A172 (cell line): ENCODE measurements at places on chromosomes 6 and 20.
A peak's percentile ranks its signal among the peaks of the same experiment; 100 is the strongest.

DNA sequence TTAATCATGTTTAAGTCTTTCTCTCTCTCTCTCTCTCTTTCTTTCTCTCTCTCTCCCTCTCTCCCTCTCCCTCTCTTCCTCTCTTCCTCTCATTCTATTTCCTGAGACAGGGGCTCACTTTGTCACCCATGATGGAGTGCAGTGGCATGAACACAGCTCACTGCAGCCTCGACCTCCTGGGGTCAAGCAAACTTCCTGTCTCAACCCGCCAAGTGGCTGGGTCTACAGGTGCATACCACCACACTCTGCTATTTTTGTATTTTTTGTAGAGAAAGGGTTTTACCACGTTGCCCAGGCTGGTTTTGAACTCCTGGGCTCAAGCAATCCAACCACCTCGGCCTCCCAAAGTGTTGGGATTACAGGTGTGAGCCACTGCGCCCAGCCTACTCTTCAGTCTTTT is 15.7 kb upstream of the RPS10 start:
- DNase-seq: no peak

DNA sequence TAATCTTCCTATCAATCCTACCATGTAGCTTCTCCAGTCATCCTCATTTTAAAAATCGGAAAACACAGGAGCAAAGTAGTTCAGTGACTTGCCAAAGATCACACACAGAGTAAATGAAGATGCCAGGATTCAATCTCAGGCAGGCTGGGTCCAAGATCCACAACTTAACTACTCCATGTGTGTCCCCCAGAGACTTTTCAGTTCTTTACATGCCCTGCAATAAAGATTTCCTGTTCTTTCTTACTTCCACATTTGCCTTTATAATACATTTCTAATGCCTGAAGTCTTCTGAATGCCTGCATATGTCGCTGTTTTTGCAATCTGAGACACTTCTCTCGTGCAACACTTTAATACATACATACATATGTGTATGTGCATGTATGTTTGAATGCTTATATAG is 121.7 kb upstream of the MARCKS start:
- DNase-seq: no peak

- no peak for DNase-seq
These were observed 76.5 kb downstream of the TULP4 start for GRCh38 chr6:158388727-158389126.

- DNase-seq: no peak
These were observed 15.2 kb downstream of the APMAP start for GRCh38 chr20:24977336-24977735.

GRCh38 chr20:34534391-34535165 is 18.4 kb downstream of the DYNLRB1 start:
- no peak for DNase-seq

GRCh38 chr6:132725947-132726607 is 12.2 kb upstream of the VNN1 start:
- DNase-seq: no peak

GRCh38 chr6:152685819-152686218 is 11.9 kb upstream of the MYCT1 start:
- no peak for DNase-seq

DNA sequence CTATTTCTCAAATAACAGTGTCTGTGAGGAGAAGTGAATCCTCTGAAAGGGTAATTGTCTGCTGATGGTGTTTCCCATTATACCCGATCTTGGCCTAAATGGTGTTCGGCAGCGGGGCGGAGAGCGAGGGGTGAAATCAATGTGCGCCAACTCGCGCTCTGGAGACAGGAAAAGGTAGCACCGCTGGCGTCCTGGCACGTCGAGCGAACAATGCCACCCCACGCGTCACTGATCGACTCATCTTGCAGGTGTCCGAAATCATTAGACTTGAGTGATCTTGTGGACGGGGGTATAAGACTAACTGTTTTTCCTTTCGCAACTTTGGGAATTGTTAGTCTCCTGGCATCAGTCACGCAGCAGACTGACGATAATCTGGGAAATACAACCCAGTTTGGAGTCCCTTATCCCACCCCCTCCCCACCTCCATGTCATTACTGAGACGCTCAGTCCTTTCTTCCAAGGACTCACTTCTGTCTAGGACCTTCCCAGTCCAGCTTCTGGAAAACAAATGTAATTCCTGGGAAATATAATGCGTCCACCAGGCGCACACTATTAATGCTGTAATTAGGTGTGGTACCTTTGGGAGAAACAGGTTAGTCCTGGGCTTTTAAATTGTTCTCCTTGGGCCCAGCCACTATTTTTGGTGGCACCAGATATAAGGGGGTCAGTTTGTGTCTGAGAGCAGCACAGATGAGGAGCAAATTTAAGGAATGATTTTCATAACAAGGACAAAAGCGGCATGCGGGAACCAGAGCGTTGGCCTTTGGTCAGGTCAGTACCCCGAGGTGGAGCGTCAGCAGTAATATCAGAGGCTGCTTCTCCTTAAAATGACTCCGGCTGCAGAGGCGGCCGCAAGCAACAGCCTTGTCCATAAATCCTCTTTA is 2.3 kb downstream of the LINC00237 start:
- no peak for DNase-seq

- no peak for DNase-seq
These were observed 98.7 kb downstream of the PLEKHG1 start for GRCh38 chr6:150698391-150698790.

DNA sequence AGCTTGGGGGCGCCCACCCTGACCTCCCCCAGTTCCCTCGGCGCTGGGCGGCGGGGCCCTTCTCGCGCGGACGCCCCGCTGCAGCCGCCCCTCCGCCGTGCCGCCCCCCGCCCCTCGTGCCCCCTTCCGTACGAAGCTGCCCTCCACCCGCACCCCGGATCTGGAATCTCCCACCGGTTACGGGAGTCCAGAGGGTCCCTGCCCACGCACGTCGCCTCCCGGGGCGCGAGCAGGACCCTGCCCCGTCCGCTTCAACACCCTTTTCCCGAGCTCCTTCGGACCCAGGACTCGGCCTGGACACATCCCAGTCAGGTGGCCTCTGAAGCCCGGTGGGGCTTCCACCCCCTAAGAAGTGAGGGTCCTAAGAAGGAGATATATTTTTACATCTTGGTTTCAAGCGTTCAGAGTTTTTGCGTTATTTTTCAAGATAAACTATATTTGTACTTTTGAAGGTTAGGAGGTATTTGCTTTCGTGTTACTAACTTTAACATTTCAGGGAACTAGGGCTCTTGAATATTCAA is 506 bp downstream of the ARFGAP1 start:
- DNase-seq: no peak

DNA sequence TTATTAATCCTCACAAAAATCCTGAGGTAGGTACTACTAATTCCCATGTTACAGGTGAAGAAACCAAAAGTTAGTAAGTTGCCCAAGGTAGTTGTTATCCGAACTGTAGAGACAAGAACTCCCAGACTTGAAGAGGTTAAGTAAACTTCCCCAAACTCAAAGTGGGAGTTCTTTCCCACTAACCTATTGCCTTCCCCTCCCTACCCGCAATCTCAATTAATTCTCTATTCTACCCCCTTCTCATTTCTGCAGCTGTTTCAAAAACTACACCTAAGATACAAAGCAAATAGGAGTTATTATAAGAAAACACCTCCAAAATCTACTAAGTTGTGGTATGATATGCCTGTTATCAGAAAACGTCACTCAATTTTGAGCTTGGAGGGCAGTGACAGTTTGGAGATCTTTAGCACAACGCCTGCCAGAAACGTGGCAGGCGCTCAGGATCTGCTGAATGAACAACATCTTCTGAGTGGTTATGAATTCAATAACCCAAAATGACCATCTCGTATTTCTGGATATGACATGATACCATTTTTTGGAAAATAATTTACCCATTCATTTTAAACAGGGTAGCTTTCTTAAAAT is 7.1 kb downstream of the CSNK2A1 start:
- no peak for DNase-seq

GRCh38 chr6:21111093-21111725 is 482.3 kb upstream of the SOX4 start:
- DNase-seq: peak; percentile 2

DNA sequence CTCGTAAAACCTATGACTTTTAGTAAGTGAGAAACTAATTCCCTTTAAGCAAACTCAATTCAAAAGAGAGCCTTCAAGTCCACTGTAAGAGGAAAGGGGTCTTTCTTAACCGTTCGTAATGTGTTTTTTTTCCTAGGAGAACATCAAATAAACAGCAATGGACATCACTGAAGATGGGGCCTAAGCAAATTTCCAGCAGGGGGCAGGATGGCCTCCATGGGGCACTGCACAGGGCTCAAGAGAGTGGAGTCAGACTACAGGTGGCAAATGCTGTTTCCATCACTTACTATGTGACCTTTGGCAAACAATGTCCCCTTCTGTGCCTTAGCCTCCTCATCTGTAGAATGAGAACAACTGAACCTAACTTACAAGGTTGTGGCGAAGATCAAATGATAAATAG is 88.7 kb downstream of the ARHGAP18 start:
- DNase-seq: no peak

- no peak for DNase-seq
These were observed 14.6 kb upstream of the ZNF133 start for GRCh38 chr20:18273738-18274137.

- DNase-seq: no peak
These were observed 104.2 kb upstream of the MLN start for GRCh38 chr6:33908025-33908424.

GRCh38 chr6:143225929-143226328 is 165.2 kb downstream of the AIG1 start:
- DNase-seq: no peak

GRCh38 chr6:74069089-74069581 is 373.1 kb downstream of the CD109 start:
- DNase-seq: no peak

GRCh38 chr6:52976149-52976548 is 18.9 kb downstream of the GSTA4 start:
- no peak for DNase-seq

GRCh38 chr6:37347670-37348111 is 6.1 kb upstream of the RNF8 start:
- no peak for DNase-seq

GRCh38 chr20:9395971-9396370 is 118.4 kb upstream of the LAMP5 start:
- DNase-seq: no peak

DNA sequence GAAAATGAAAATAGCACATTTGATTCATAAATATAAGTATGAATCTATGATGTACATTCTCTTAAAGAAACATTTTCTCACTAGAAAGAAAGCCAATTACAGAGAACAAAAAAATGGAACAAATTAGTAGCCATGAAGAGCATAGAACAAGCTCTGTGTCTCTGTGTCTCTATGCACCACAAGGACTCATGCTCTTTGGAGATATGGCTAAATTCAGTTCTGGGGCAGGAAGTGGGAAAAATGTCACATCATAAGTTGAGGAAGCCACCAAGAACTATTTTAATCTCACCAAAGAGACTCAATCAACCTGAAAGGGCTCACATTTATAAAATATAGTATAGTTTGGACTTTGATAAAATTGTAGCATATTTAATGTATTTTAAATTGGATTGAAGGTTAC is 1259.8 kb upstream of the GJE1 start:
- no peak for DNase-seq

DNA sequence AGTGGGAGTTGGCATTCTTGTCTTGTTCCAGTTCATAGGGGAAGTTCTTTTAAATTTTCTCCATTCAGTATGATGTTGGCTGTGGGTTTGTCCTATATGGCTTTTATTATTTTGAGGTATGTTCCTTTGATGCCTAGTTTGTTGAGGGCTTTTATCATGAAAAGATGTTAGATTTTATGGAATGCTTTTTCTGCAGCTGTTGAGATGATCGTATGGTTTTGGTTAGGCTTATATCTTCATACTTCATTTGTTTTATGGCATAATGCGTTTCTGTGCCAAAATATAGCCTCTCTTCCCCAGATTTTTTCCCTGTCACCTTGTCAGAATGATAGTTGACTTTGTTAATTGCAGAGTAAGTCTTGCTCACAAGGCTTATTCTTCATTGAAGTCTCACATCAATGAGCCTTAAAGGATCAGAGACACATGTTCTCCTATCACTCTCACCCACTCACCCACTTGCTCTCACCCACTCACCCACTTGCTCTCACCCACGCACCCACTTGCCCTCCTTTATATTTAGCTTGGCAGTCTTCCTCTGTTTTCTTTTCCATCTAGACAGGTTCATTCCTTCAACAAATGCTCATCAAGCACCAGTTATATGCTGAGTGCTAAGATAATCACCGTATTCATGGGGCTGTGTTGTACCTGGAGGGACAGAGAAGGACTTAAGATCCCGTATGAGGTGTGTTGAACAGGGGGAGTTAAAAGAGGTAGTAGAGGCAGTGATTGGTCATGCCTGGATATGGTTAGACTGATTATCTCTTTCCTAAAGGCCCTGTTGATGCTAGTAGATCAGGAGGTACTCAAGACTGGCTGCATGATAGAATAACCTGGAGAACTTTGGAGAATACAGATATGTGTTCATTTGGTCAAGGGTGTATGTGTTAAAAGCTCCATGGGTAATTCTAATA is 19.3 kb downstream of the UST start:
- no peak for DNase-seq

DNA sequence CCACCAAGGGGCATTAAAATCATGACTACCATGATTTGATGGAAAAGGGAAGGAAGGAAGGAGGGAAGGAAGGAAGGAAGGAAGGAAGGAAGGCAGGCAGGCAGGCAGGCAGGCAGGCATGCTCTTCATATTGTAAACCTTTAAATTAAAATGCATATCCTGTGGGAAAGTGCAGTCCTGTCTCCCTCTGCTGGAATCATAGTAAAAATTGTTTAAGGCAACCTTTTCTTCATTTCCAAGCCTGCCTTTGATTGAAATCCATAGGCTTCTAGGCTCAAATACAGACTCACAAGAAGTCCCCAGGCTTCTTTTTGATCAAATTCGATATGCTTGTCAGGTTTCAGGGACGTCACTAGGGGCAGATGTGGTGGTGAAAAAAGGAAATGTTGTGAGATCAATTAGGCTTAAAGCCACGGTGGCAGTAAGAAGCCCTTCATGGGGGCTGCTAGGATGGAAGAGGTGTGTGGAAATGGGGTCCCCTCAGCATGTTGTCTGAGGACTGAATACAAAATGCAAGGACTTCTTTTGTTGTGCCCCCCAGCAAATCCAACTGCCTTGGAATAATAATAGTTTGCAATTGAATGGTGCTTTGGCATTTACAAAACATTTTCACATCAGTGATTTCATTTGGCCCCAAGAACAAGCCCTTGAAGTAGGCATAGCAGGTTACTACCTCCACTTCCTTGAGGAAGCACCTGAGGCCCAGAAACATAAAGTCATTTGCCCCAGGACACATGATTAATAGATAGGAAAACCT is 25.6 kb upstream of the GABRR1 start:
- DNase-seq: peak; percentile 44

DNA sequence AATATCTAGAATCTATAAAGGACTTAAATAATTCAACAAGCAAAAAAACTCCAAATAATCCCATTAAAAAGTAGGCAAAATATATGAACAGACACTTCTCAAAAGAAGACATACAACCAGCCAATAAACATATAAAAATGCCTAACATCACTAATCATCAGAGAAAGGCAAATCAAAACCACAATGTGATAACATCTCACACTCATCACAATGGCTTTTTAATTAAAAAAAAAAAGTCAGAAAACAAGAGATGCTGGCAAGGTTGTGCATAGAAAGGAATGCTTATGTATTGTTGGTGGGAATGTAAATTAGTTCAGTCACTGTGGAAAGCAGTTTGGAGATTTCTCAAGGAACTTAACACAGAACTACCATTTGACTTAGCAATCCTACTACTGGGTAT is 979.6 kb upstream of the MAP3K7 start:
- DNase-seq: peak; percentile 43

GRCh38 chr6:131469130-131469529 is 103.9 kb upstream of the ARG1 start:
- DNase-seq: no peak

GRCh38 chr20:64146936-64147477 is 17.2 kb upstream of the MYT1 start:
- DNase-seq: no peak
